ENCODE measurements at places on chromosomes 7 and 10.

DNA sequence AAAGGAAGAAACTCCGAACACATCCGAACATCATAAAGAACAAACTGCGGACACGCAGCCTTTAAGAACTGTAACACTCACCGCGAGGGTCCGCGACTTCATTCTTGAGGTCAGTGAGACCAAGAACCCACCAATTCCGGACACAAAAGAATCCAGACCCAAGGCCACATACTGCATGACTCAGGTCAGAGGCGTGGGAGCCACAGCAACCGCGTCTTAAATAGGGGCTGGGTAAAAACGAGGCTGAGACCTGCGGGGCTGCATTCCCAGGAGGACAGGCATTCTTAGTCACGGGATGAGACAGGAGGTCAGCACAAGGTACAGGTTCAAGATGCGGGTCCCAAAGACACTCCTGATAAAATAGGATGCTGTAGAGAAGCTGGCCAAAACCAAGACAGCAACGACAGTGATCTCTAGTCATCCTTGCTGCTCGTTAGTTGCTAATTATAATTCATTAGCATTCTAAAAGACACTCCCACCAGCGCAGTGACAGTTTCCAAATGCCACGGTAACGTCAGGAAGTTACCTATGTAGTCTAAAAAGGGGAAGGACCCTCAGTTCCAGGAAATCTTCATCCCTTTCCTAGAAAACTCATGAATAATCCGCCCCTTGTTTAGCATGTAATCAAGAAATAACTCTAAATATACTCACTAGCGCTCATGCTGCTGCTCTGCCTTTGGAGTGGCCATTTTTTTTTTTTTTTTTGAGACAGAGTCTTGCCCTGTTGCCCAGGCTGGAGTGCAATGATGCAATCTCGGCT is 19.3 kb downstream of the AP5Z1 start:
- DNase-seq, result no peak

- DNase-seq, result no peak
Measured at GRCh38 chr7:4093483-4093882, 588.6 kb upstream of the FOXK1 start.

- DNase-seq, result no peak
Measured at GRCh38 chr10:5960070-5960972, 17.0 kb downstream of the IL15RA start.

DNA sequence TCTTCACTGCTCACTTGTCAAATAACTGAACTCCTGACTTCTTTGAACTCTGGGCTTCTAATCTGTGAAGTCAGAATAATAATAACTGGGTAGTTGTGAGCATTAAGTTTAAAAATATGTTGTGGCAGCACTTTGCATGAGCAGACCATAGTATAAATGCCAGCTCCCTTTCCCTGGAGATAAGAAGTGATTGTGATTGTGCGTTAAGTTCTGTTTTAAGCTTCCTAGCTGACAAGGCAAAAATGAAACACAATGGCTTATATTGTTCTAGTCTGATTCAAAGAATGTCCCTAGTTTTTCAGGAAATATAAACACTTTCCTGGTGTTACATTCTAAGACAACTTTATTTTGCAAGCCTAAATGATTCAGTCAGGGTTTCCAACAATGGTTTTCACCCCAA is 61.8 kb downstream of the PTPRE start:
- no peak for DNase-seq

DNA sequence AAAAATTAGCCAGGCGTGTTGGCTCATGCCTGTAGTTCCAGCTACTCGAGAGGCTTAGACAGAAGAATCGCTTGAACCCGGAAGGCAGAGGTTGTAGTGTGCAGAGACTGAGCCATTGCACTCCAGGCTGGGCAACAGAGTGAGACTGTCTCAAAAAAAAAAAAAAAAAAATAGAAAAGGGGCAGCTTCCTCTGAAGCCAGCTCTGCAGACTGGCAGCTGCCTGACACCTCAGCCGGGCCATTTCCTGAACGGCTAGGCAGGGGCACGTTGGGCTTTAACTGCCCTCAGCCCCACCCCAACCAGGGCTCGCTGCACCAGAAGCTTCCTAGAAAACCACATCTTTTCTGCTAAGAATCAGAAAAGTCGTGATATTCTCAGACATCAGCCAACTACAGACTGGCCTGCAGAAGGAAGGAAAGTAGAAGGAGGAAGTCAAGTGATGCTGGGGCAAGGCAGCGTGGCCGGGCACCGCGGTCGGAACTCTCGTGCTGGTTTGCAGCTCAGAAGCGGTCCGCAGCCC is 38.0 kb downstream of the PRKAG2 start:
- DNase-seq, result peak; percentile 29

DNA sequence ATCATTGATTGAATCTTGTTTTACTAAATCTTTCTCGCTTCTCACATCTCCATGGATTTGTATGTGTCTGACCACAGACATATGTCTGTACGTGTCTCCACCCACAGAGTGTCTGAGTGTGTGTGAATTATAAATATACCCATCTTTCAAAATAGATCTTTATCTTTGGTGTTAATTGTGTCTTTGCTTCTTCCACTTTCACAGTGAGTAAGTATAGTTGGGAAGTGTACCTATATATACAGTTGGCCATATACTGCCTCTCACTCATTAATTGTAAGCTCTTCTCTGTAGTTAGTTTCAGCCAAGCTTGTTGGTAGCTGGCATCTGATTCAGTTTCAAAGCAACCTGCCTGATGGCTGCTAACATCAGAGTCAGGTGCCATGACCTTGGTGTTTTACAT is 18.4 kb downstream of the EEPD1 start:
- DNase-seq, result no peak

DNA sequence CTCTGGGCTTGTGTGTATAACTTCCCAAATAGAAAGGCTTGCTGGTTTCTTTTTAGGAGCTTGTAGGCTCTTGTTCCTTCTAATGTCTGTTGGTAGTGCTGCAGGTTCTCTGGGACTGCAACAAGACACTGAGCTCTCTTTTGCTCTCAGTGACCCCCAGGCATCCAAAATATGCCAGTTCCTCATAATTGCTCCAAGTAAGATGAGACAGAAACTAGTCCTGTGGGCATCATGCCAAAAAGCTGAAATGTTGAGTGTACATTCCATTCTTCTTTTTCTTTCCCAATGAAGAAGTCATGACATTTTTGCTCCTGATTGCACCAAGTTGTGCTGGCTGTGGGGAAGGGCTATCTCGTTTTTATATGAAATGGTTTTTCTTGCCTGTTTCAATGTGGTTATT is 7.1 kb upstream of the BTBD16 start:
- DNase-seq, result no peak

- DNase-seq, result no peak
Measured at GRCh38 chr7:79454361-79454960, 994 bp upstream of the MAGI2 start.

GRCh38 chr10:15856328-15857015 is 3.8 kb downstream of the MINDY3 start:
- DNase-seq, result no peak

DNA sequence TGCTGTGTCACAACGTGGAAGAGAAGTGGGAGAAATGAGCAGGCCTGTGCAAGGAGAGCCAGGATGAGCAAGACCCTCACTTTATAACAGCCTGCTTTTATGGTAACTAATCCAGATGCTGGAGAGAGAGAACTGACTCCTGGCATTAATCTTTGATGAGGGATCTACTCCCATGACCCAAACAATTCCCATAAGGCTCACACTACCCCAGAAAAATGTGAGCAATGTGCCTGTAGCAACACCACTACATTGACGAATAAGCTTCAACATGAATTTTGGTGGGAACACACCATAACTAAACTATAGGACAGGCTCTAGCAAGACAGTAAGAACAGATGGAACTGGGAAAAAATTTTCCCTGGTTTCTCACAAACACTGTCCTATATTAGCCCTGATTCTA is 173.6 kb upstream of the PRSS58 start:
- DNase-seq, result no peak

- DNase-seq, result no peak
Measured at GRCh38 chr7:112069879-112070321, 136.3 kb downstream of the DOCK4 start.

DNA sequence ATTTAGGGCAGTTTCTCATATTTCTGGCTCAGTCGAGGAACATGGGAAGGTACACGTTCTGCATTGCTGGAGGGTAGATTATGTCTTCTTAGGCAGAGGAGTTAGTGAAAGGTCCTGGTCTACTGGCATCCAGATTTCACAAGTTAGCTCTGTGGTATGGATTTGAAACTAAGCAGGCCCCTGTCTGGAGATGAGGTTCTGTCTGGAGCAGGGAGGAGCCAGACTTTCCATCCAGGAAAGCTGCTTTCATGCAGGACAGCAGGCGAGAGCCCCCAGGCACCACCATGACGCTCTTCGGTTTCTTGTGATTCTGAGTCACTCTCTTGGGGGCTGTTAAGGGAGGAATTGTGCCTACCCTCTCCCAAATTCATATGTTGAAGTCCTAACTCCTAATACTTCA is 184.3 kb downstream of the KIAA1217 start:
- DNase-seq, result no peak

- no peak for DNase-seq
Measured at GRCh38 chr7:95493844-95494243, 8.1 kb downstream of the ASB4 start.

DNA sequence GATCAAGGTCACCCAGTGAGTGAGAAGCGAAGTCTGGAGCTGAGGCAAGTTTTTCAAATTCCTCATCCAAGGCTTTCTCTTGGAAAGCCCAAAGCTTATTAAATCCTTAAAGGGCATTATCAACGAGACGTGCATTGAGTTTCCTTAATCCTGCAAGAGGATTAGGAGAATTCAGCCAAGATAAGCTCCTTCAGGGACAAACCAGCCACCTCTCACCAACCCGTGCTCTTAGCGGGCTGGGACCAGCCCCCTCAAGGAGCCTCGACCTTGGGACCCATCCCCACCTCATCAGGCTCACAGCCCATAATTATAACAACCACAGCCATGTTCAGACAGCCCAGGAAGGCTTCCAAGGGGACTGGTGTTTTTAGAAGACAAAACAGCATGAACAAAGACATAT is 12.0 kb upstream of the SLC29A4 start:
- no peak for DNase-seq

- DNase-seq, result no peak
Measured at GRCh38 chr7:90752051-90752450, 155.9 kb downstream of the CDK14 start.

DNA sequence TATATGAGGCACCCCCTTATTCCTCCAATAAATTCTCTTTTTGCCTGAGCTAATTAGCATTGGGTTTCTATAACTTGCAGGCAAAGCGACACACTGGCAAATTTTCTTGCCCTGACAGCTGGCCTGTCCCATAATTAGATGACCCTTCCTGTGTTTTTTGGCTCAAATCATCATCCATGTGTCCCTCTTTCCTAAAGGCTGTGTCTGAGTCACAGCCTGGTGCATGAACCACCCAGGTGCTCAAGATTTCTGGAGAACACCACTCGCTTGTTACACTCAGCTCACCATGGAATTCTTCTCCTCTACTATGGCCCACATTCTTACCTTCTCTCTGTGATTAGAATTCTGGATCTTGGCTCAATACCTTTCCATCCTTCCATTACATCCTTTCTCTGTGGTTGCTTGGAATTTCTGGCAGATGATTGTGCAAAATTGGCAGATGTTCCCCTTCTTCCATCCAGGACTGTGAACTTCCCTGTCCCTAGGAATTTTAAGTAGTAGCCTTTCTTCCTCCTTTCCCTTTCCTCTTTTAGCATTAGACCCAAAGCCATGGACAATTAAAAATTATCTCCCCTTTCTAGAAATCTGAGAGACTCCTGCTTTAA is 116.0 kb upstream of the ANKRD1 start:
- no peak for DNase-seq

DNA sequence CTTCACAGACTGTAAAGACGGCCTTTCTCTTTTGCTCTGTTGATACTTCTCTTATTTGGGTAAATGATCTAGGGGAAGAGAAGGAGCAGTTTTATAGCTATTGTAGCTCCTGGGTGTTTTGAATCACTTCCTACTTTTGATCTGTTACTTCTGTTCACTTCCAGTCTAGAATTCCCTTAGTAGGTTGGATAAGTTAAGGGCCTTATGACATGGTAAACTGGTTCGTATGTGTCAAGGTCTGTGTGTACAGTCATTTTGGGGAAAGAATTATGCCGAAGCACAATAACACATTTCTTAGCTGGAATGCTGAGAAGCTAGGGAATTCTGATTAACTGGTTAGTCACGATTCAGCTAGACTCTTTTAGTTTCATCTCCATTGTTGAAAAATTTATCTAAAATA is 8.1 kb downstream of the DENND10 start:
- no peak for DNase-seq

GRCh38 chr10:3681642-3682554 is 103.1 kb downstream of the KLF6 start:
- DNase-seq, result no peak

DNA sequence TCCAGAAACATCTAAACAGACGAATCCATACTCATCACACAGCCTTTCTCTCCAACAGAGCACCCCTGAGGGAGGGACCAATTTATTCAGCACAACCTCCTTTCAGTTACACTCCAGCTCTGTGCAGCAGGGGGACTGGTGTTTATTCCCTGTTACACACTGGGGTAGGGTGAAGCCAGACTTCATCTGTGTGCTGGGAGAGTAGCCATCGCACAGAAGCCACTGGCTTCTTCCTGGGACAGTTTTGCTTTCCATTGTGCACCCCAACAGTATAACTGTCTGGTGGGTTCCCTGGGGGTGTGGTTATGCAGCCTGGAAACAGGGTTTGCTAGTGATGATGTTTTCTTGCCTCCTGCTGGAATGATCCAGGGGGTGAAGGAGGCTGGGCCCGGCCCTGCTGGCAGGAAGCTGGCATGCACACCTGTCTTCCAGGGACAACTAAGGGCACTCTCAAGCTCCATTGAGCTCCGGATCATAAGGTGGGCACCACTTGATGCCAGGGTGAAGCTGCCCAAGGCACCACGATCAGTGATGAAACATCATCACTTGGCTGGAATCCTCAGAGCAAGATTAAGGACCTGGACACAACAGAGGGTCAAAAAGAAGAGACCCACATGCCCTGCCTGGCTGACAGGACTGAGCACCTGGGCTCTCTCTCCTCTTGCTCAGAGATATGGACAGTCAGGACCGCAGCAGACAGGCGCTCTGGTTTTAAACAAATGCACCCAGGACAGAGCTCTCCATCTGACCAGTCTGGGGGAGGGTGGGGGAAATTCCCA is 293.2 kb downstream of the GRID1 start:
- no peak for DNase-seq

- no peak for DNase-seq
Measured at GRCh38 chr10:64312876-64313275, 791.7 kb downstream of the REEP3 start.

DNA sequence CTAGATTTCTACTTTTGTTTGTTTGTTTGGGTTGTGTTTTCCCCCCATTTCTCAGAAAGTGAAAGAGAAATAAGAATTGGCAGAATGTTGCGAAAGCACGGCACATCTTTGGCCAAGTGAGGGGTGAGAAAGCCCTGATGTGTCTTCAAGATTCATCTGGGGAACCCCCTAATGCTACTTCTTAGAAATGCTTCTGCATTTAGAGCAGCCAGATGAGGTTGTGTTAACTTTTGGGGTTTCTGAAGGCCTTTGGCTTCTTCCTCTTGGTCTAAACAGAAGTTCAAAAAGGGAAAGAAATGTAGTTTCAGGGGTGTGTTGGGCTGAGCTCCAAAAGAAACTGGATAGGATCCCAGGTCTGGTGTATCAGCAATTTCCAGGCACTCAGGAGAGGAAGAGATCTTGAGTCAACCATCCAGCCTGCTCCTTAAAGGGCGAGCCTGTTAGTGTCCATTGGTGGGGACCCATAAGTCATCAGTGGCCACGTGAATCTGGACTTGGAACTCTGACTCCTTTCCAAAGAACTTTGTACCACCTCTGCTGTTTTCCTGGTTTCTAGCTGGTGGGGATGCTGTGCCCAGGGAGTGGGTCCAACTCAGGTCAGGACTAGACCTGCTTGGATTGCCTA is 6.5 kb downstream of the DUSP5 start:
- DNase-seq, result peak; percentile 72

GRCh38 chr10:119394657-119395279 is 147.8 kb downstream of the RGS10 start:
- no peak for DNase-seq
